ENCODE measurements at places on chromosomes 6 and 20.

DNA sequence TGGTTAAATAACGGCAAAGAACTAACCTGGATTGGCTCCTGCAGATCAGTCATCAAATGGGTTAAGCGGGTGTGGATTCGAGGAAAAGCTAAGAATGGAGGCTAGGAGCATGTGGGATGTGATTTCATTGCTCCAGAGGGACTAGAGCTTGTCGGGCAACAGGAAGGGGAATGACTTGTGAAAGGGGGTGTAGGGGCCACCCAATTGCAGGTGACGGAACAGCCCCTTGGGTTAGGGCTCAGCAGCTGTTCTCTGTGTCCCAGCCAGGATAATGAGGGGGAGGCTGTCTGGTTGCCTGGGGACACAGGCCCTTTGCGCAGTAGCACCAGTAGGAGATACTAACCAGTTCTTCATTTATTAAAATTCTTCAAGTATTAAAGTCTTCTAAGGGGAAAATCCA, 25.0 kb upstream of the MRPS18A start:
- no peak for DNase-seq

- no peak for DNase-seq
Observed at GRCh38 chr6:25016014-25016720, 80.4 kb upstream of the RIPOR2 start.

DNA sequence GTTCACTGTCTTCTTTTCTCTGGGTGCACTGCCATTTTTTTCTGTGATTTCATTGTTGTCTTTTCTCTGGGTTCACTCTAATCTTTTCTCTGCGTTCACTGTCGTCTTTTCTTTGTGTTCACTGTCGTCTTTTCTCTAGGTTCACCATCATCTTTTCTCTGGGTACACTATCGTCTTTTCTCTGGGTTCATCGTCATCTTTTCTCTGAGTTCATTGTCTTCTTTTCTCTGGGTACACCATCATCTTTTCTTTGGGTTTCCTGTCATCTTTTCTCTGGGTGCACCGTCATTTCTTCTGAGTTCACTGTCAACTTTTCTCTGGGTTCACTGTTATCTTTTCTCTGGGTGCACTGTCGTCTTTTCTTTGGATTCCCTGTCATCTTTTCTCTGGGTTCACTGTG, 137.6 kb upstream of the MAP3K4 start:
- no peak for DNase-seq

- peak; percentile 19 for DNase-seq
Observed at GRCh38 chr6:87483929-87484328, 11.2 kb downstream of the SLC35A1 start.

GRCh38 chr20:4488407-4489339, 233.0 kb upstream of the PRND start:
- DNase-seq = no peak

DNA sequence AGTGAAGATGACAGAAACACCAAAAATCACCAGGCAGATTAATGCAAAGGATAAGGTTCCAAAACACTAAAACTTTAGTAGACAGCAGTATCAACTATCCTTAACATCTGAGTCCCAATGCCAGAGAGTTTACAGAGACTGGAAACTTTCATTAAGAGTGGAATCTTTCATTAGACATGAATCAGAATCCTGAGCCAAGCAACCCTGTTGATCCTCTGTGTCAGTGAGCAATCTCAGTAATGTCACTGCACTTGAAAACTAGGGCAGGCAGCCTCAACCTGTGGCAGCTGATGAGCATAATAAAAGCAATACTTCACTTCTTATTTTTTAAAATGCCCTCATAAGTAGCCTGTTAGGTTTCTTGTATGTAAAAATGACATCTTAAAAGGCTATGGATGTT, 252.8 kb upstream of the PLN start:
- DNase-seq = no peak

- no peak for DNase-seq
Observed at GRCh38 chr20:54069501-54069971, 858 bp downstream of the BCAS1 start.

- DNase-seq = no peak
Observed at GRCh38 chr20:16551607-16552006, 21.6 kb downstream of the KIF16B start.

GRCh38 chr6:127971945-127972391, 71.1 kb upstream of the THEMIS start:
- peak; percentile 47 for DNase-seq

DNA sequence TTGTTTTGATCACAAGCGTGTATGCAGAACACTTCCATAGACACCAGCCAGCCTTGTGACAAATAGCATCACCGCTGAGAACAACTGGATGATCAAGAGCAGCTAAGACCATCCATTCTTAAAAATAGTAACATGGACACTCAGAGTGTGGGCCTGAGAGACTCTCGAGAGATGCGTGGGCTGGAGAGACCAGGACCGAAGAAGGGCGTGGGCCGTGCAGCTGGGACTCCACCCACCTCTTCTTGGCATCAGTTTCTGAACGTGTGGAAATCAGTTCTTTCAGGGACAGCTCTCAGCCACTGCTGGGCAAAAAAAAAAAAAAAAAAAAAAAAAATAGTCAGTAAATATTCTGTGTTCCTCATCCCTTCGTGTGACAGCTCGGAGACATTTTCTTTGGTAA, 314.5 kb upstream of the CDH4 start:
- DNase-seq = no peak
